ENCODE measurements at places on chromosomes 7 and 10. TPM values are rescaled to one million over a fixed set of nuclear protein-coding genes. Genes with fewer than 3 reads are reported as not detected.

Gene AASS
- total RNA-seq, result 27.4 TPM

GRCh38 chr7:144812379-144813283 is 23.2 kb downstream of the TPK1 start:
- H3K36me3 ChIP-seq, result no peaks in the 10 kb centered on the region
- H3K27me3 ChIP-seq, result no peaks in the 10 kb centered on the region
- no peak for DNase-seq
- no peak overlapping the region for H3K4me3 ChIP-seq

GRCh38 chr10:31928549-31929260 is at the start of gene ARHGAP12:
ARHGAP12 (minus strand) TSS chr10:31928831; CDS start chr10:31908855, 19,976 bp downstream.
- peaks cover 30% of the 10 kb centered on the region for H3K4me1 ChIP-seq
- H3K27me3 ChIP-seq, result no peaks in the 10 kb centered on the region
- H3K27ac ChIP-seq, result peak within 1 kb of the TSS; percentile 94
- DNase-seq, result peak; percentile 93
- H3K36me3 ChIP-seq, result no peaks in the 10 kb centered on the region
- peak within 1 kb of the TSS; percentile 77 for H3K4me3 ChIP-seq

DNA sequence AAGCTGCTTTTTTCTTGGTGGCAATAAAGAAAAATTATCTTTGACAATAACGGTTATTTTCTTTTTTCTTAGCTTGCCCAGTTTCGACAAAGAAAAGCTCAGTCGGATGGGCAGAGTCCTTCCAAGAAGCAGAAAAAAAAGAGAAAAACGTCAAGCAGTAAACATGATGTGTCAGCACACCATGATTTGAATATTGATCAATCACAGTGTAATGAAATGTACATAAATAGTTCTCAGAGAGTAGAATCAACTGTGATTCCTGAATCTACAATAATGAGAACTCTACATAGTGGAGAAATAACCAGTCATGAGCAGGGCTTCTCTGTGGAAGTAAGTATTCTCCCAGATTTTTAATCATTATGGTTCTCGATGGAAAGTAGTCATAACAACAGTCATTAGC is 33.0 kb downstream of the AKAP9 start:
- H3K36me3 ChIP-seq, result peaks cover 4% of the 10 kb centered on the region
- no peak for DNase-seq
- no peaks in the 10 kb centered on the region for H3K27me3 ChIP-seq
- H3K4me3 ChIP-seq, result no peak overlapping the region

DNA sequence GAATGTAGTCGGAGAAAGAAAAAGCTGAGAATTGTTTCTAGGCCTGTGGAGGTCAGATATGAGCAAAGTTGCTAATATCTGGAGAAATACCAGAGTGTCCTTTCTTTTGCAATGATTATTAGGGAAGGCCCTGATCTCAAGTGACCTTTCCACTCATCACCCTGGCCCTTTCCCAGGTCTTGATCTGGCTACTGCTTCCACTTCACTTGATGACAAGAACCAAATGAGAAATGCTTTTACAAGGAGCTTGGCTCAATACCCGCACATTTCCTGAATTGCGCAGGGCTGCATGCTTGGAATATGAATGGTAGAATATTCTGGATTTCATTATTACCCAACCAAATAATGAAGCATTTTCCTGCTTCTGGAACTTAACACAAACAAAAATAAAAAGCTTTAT is 104.6 kb downstream of the ITGB8 start:
- no peaks in the 10 kb centered on the region for H3K27me3 ChIP-seq
- H3K4me1 ChIP-seq, result peaks cover 7% of the 10 kb centered on the region
- H3K36me3 ChIP-seq, result no peaks in the 10 kb centered on the region
- DNase-seq, result peak; percentile 77
- H3K27ac ChIP-seq, result no peak overlapping the region

All from right atrium auricular region (tissue), 2 donors.